Stimulated activated CD8-positive, alpha-beta memory T cell treated with anti-CD3 and anti-CD28 coated beads, Interleukin-12 subunit alpha, Interleukin-12 subunit beta, amount 100 ng/mL, for 4 hours (primary cell): ENCODE measurements at places on chromosomes 4 and X.

DNA sequence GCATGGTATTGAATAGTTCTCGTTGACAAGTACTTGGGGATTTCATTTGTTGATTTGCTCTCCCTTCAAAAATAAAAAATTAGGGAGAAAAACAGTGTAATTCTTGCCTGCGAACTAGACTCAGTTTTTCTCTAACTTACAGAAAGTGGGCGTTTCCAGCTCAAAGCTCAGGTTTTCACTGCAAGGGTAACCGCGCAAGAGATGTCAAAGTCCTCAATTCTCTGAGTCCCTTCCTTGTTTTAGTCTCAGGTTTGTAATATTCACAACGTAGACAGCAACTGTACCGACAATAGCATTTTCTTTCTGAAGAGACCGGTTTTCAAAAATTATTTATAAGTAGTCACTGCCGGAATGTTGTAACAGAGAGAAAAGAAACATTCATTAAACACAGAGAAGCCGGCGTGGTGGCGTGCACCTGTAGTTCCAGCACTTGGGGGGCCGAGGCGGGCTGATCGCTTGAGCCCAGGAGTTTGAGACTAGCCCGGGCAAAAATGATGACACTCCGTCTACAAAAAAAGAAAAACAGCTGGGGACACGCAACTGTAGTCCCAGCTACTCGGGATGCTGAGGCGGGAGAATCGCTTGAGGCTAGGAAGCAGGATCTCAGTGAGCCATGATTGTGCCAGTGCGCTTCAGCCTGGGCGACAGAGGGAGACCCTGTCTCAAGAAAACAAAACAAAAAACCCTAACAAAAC is 774 bp downstream of the ZCCHC4 start:
- no peak for DNase-seq

DNA sequence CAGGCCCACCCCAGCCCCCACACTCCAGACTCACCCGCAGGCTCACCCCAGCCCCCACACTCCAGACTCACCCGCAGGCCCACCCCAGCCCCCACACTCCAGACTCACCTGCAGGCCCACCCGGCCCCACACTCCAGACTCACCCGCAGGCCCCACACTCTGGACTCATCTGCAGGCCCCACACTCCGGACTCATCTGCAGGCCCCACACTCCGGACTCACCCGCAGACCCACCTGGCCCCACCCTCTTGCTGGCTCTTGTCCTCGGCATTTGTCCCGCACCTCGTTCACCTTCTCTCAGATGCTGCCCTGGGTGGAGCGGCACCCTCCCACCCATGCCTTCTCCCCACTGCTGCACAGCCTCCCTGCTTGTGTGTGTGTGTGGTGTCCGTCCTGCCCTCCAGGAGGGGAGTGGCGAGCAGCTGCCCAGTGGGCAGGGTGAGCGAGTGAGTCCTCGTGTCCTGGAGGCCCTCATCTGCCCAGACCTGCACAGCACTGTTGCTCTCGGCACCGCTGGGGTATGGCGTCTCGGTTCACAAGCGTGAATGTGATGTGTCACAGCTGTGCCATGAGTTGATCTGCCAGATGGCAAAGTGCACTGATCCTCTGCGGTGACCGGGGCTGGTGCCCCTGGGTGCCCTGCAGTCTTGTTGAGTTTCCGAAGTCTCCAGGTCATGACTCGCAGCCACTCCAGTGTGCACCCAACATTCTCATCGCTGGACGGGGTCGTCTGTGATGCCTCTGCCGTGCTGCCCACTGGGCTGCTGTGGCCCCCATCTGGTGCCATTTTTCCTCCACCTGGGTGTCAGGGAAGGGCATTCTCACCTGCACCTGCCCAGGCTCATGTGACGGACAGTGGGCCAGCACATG is 27.7 kb downstream of the MAEA start:
- DNase-seq, result no peak

DNA sequence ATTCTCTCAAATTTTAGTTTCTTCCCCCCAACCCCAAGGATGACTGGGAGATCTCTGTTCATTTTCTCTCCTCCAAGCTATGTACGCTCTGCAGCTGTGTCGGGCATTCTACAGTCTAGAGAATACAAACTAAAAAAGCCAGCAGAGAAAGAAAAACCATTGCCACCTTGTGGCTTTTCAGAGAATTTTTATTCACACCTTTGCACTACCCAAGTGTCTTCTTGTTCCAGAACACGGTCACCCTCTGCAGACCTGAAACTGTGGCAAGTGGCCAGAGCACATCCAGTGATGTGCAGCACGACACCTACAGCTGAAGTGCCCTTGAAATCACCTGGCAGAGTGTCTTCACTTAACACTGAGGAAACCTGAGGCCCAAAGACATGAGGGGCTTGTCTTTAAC is 68.6 kb downstream of the CHST7 start:
- no peak for DNase-seq

- DNase-seq, result no peak
These were observed 55.1 kb downstream of the CLCN5 start for GRCh38 chrX:49977319-49978090.

DNA sequence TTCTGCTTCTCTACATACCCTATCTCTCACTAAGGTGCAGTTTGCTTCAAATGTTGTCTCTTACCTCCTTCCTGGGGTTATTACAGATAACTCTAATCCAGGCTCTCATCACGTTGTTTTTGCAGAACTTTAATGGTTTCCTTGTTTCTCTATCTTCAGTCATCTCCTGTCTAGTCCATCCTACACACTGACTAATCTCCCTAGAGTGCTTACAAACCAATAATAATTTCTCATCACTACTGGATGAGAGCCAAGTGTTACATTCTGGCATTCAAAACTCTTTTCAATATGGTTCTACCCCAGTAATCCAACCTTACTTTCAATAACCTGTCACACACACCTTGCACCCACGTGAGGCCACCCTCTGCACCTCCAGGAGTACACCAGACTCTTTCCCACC is 86.1 kb downstream of the SYNPO2 start:
- no peak for DNase-seq

GRCh38 chr4:44725726-44726037 is 674 bp downstream of the GNPDA2 start:
- no peak for DNase-seq

GRCh38 chrX:107477406-107477805 is 28.0 kb downstream of the FRMPD3 start:
- no peak for DNase-seq

- no peak for DNase-seq
These were observed 47.1 kb downstream of the HTT start for GRCh38 chr4:3121596-3121995.

DNA sequence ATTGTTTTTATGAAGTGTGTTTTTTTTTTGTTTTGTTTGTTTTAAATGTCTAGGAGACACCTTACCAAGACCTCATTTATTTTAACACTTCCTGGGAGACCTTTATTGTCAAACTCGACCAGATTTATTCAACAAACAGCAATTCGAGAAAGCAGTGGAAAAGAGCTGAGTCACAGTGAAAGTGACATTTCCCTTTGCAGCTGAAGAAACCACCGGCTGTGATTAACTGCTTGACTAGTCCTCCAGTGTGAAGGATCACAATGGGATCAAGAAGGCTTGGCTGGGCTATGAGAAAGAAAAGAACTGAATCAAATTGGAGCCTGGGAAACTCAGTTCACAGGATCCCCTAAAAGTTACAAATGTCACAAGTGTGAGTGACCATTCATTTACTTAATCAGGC is 11.9 kb upstream of the ADH7 start:
- no peak for DNase-seq

GRCh38 chr4:170015285-170015684 is 10.9 kb downstream of the MFAP3L start:
- DNase-seq, result no peak

- no peak for DNase-seq
These were observed 6.7 kb downstream of the SRD5A3 start for GRCh38 chr4:55352726-55353125.

GRCh38 chrX:39652336-39652735 is 445.4 kb downstream of the BCOR start:
- no peak for DNase-seq

DNA sequence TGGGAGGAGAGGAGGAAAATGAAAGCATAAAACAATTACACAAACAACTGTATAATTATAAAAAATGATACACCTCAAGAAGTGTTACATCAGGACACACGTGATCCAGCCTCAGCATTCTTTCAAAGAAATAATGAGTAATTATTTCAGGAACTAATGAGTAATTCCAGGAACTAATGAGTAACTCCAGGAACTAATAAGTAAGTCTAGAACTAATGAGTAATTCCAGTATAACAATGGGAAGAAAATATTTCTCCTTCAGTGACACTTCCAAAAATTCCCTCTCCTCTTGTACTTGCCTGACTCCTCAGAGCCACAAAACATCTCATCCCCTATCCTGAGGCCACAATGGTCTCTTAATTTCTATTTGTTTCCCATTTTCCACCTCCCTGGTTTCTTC is 63.5 kb upstream of the COL25A1 start:
- DNase-seq, result no peak

GRCh38 chr4:70364002-70364401 is 3.4 kb downstream of the SMR3A start:
- DNase-seq, result no peak

GRCh38 chrX:46226422-46226821 is 318.8 kb downstream of the ZNF674 start:
- no peak for DNase-seq

GRCh38 chrX:119895843-119896326 is at the start of gene AKAP14:
TSS of gene AKAP14 (plus strand) at chrX:119895893. CDS start at chrX:119903224, 7,331 bp downstream.
- no peak for DNase-seq

DNA sequence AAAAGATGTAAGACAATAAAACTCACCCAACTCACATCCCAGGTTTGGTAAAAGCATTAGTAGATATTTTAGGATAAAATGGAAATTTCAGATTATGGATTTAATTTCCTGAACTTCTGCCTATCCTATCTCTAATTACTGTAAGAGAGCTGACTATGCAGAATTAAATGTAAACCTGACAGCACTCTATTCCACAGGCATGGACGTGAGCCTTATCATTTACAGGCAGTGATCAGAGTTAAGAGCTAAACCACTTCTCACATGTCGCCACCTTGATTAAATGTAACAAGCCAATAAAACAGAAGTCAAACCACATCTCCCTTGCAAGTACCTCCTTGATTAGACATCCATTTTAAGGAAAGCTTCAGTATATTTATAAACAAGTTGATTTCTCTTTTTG is 97.5 kb upstream of the CBR4 start:
- no peak for DNase-seq

GRCh38 chr4:6695660-6696610 is 2.3 kb downstream of the S100P start:
- no peak for DNase-seq

GRCh38 chr4:28482580-28483270 is 1622.1 kb downstream of the STIM2 start:
- DNase-seq, result no peak

GRCh38 chr4:185640811-185641675 is 105.7 kb upstream of the PDLIM3 start:
- no peak for DNase-seq

DNA sequence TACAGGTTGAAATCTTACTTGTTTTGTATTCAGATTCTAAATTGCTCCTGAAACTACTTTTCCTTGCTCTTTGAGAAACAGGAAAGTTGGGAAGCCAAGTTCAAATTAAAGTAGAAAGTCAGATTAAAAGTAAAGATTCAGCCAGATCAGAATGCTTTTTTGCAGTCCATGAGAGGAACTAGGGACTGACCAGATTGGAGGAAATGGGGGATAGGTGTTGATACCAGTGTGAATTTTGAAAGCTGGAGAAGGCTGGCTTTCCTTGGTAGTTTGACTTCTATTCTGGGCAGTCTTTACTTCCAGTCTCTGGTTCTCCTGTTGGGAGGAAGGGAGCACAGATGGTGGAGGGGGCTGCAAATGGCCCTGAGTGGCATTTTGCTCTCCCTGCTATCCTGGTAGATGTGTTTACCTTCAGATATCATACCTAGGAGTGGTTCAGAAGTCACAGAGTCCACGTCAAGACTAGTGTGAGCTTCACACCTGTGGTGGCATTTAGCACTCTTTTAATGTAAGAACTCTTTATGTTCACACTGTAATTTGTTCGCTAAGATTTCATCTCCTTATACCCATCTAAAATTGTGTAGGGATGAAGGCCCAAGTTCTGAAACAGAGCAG is 68.8 kb downstream of the FNIP2 start:
- DNase-seq, result no peak

- no peak for DNase-seq
These were observed 55.0 kb downstream of the RGS12 start for GRCh38 chr4:3347871-3348270.

GRCh38 chr4:184688447-184688846 is 38.9 kb downstream of the PRIMPOL start:
- no peak for DNase-seq

DNA sequence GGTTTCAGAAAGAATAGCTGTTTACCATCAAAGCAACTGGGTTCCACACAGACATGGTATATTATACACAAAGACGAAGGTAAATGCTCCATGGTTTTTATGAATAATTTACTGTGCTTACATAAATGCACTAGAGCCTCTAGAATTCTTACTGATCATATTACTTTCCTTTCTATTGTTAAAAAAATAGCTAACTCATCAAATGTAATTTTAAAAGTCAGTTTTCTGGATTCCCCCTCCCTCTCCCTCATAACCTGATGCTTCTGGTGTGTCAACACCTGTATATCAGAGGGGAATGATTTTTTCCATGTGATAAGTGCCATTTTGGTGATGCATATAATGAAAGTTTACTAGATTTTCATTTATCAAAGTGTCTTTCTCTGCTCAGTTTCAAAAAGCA is 31.1 kb upstream of the LEF1 start:
- no peak for DNase-seq

GRCh38 chr4:179626687-179627086 is 2184.4 kb upstream of the AGA start:
- no peak for DNase-seq

- DNase-seq, result no peak
These were observed 31.6 kb downstream of the SLC10A7 start for GRCh38 chr4:146490106-146490505.

DNA sequence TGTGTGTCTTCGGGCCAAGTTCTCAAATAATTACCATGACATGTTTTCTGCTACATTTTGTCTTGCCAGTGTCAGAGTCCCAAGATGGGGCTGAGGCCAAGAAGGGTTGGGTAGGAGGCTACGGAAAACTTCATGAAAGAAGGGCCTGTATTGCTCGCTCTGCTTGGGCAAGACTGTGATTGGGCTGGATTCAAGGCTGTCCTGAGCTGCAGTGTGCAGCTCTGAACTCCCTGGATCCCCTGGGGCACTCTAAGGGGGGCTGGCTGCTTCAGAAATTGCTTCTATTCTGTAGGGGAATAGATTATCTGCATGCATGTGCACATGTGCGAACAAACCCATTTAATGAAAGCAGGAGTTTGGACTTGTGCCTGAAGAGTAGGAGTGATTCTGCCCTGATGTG is 13.6 kb downstream of the TSPAN6 start:
- no peak for DNase-seq

DNA sequence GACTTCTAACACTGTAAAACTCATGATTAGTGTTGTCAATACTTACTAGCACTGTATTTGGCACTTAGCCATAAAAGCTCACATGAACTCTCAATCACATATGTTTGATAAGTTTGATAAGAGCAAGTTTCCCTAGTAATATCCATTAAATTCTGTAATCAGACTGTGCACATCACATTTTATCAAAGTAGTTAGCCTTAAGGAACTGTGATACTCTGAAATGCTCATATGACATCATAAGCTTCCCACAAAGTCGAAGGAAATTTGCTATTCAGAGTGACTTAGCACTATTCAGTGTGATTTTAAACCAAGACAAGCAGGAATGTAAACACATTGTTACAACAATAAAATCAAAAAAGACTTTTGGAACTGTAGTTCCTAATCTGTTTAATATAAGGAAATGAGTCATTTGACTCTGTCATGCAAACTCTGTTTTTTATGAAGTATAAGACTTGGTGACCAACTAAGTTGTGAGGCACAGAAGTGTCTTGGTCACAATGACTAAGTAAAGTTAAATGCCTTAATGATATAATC is 6.7 kb downstream of the SLC7A11 start:
- DNase-seq, result no peak

- no peak for DNase-seq
These were observed 379 bp downstream of the PDGFC start for GRCh38 chr4:156971165-156971675.
